Caudate nucleus (tissue), 63 donors: ENCODE measurements at places on chromosomes 3 and 15.

GRCh38 chr15:73959801-73960200 is 32.3 kb downstream of the STOML1 start:
- no peak for DNase-seq

DNA sequence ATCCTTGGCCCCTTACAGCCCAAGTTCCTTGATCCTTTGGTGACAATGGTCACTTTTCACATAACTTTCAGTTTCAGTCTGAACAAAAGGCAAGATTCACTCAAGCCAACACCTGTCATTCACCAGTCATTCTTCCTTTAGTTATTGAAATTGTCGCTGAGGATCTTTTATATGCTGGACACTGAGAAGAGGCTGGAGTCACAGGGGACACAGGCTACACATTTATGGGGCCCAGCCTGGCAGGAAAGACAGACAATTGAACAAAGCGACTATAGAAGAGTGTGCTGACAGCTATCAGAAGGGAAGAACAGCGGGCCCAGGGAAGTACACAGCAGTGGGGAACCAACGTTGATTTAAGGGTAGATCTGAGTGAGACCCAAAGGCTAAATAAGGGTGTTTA is 69.8 kb upstream of the PROK2 start:
- DNase-seq = no peak

DNA sequence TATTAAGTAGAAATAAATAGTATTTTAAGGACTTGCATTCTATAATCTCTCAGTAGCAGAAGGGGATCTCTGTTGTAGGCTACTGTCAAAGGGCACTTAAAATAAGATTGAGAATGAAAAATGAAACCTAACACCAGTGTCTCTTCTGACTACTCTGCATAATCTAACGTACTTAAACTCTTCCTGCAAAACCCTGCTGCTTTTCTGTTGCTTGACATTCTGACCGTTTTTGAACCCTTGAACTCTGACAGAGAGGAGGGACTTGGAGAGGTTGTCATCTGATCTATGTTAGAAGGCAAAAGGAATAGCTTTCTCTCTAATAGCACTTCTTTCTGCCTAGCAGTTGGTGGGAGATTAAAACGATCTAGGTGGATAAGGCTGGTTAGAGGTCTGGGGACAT is 204.6 kb downstream of the ZIC1 start:
- no peak for DNase-seq

DNA sequence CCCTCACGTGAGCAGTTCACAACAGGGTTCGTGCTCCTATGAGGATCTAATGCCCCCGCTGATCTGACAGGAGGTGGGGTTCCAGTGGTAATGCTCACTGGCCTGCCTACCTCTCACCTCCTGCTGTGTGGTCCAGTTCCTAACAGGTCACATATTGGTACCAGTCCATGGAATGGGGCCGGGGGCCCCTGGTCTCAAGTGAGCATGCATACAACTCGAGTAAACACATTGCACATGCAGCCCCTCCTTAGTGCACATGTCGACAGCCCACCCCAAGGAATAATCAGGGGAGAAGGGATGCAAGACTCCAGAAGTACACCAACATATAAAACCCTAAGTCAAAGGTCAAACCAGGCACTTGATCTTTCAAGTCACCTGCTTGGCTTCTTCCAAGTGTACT is 127.0 kb downstream of the TP63 start:
- DNase-seq = no peak

DNA sequence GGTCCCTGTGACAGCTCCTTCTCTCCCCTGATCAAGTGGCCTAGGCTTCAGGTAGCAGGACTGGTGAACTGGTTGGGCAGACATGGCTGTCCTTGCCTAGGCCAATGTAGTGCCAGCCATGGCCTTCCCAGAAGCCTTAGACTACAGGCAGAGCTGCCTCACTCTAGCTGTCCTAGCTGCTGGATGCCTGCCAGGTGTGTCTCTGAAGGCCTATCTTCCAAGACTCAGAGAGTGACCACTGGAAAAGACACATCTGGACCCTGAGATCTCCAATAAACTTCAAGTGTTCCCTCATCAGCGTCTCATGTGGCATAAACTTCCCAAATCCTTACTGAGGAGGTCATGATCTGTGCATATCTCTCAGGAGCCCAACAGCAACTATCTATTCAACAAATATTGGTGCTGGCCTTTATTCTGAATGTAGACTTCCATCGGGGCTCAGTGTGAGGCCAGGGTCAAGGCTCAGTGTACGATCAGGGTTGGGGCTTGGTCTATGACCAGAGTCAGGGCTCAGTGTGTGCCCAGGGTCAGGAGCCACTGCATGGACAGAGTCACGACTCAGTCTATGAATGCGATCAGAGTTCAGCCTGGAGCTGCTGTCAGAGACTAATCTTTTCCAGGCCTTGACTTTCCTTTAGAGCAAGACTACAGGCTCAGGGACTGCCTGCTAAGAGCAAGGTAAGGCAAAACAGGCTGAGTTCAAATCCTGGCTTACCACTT is 36.5 kb upstream of the INSYN1 start:
- no peak for DNase-seq

DNA sequence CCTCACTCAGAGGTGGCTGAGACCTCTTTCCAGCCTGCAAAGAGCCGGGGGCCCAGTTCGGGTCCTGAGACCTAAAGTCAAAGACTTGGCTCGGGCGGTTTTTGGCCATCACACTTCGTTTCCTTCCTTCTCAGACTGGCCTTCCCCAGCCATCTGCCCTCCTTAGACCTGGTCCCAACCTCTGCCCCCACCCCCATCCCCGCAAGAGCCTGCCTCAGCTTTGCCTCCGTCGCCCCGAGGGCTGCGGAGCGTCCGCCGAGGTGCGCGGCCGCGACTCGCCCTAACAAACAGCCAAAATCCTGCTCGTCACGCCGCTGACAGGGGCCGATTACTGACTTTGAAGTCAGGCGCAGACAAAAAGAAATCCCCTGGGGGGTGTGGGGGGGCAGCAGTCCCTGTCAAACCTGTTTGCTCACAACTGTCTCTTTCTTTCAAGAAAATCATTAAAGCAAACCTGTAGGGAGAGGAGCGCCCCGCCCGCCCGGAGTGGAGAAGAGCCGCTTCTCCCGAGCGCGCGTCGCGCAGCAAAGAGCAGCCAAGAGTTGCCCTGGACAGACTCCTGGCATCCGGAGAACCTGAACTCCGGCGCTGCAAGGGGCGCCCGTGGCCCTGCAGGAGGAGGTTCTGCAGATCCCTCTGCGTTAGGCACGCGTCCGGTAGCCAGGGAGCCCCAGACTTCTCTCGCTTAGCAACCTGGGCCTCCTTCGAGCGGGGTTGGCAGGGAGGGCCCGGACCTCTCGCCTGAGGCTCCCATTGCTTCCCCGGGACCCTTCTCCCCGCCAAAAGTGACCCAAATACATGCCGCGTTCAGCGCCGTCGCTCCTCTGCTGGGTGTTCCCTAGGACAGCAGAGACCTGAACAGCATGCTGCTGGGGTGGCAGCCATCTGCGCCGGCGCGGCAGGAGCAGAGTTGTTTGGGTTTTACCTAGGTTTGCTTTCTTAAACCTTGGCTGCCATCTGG is 4.5 kb downstream of the SOX14 start:
- no peak for DNase-seq

GRCh38 chr15:93362821-93363220 is 273.8 kb upstream of the RGMA start:
- no peak for DNase-seq

DNA sequence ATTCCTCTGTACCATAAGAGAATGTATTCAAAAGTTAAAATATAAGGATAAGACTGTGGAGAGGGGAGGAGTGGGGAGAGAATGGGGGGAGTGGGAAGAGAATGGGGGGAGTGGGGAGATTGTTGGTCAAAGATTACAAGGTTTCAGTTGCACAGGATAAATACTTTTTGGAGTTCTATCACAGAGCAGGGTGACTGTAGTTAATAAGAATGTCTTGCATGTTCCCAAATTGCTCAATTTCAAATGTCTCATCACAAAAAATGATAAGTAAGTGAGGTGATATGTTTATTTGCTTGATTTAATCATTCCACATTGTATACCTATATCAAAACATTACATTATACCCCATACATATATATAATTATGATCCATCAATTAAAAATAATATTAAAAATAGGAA is 23.0 kb upstream of the MEF2A start:
- no peak for DNase-seq

DNA sequence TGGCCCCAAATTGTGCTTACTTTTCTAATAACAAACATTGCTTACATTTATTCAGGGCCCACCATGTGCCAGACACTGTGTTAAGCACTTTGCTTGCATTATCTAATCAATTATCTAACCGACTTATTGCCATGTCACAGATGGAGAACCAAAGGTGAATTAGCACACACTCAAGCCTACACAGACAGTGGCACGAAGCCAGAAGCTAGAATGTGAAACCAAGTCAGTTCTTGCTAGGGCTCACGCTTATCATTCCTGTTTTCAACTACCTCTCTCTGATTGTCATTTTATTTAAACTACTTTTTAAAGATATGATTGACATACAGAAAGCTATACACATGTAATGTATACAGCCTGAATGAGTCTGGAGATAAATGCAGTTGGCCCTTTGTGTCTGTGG is 215.7 kb upstream of the CFAP20DC start:
- DNase-seq = no peak

GRCh38 chr15:60914360-60914759 is 314.7 kb downstream of the RORA start:
- DNase-seq = no peak

GRCh38 chr15:40985541-40986330 is 32.5 kb downstream of the CHAC1 start:
- no peak for DNase-seq

DNA sequence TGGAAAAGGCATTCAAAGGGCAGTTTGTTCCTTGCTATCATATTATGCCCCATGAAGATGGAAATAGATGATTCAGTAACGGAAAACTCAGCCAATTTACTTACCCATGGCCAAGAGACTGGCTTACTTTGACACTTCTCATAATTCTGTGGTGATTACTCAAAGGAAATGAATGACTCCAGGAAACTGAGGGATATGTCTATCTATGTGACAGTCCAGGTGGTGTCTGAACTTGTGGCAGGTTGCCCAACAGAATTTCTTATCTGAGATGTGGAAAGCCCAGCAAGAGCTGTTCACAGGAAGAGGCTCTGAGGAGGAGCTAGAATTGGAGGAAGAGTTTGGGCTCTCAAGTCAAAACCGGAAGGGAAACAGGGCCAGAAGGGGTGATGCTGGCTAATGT is 91.2 kb downstream of the KCNAB1 start:
- DNase-seq = no peak

DNA sequence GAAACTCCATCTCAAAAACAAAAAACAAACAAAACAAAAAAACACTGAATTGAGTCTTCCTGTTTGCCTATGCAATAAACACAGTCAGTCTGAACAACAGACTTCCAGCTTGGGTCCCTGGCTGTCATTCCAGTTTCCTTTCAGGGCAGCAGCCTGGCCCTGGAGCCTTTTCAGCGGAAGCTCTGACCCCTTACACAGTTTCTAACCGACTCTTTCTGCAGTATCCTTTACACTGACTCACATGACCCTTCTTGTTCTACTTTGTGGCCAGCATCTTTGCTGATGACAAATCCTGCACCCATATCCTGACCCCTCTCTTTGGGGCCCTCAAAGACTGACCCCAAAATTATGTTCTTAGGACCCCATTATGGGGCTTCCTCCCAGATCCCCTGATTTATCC is 38.3 kb upstream of the INO80 start:
- no peak for DNase-seq
